Stimulated activated CD8-positive, alpha-beta memory T cell treated with anti-CD3 and anti-CD28 coated beads, Interleukin-15, amount 100 ng/mL, for 24 hours (primary cell): ENCODE measurements at places on chromosomes 2 and 18.

DNA sequence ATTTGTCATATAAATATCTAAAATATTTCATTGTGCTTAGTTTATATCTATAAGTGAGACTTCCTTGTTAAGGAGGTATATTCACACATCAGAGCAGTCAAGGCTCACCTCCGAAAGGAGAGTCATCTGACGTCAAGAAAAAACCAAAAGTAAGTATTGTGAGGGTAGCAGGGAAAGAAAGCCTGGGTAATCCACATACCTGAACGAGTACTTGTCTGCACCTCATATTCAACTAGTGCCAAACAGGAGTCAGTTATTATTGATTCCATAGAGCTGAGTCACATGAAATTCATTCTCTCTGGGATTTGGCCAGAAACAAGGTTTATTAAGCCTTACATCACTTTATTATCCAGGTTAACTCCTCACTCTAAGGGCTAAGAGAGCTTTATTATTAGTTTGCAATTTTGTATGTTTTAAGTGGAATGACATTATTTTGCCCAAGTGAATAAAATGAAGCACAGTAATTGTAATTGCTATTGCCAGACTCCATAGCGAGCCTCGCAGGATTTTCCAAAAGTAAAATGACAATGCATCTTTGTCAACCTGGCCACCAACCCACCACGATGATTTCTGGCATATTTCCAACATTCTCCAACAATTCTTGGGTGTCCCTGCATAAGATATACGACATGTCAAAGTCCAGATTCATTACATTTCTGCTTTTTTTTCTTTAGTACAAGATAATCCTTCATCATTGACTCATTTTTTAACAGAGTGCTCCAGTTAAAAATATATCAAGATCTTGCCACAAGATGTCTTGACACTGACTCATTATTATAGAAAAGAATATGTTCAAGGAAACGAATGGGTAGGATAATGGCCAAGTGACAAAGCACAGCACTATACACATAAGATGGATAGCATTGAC lies 1210.4 kb upstream of the ACVR2A start:
- DNase-seq: no peak

GRCh38 chr2:138029276-138029675 lies 65.0 kb downstream of the HNMT start:
- no peak for DNase-seq

DNA sequence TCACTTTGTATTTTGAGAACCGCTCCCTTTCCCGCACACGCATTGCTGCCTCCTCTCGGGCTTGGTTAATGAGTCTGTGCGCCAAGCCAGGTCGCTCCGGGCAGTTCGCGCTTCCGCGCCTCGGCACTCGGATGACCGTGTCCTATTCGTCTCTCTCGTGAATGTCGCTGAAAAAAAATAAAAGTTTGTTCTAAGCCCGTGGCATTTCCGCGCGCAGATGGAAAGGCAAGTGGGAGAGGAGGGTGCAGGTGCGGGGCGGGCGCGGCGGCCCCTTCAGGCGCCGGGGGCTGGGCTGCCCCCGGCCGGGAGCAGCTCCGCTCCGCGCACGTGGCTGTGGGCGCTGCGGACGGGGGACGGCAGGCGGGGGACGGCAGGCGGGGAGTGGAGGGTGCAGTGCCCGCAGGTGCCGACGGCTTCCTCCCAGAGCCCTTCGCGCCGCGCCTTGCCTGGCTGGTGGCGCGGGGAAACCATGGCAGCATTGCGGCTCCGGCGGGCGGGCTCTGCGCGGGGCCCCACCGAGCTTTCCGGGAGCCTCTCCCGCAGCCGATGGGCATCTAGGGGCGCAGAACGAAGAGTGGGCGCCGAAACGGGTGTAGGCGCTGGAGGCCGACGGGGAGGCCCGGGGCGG lies 159.6 kb upstream of the SIX2 start:
- DNase-seq: no peak

GRCh38 chr2:138321458-138321857 lies 180.1 kb upstream of the SPOPL start:
- no peak for DNase-seq

- DNase-seq: no peak
Observed at GRCh38 chr2:119155633-119156032, 2.9 kb downstream of the C1QL2 start.

DNA sequence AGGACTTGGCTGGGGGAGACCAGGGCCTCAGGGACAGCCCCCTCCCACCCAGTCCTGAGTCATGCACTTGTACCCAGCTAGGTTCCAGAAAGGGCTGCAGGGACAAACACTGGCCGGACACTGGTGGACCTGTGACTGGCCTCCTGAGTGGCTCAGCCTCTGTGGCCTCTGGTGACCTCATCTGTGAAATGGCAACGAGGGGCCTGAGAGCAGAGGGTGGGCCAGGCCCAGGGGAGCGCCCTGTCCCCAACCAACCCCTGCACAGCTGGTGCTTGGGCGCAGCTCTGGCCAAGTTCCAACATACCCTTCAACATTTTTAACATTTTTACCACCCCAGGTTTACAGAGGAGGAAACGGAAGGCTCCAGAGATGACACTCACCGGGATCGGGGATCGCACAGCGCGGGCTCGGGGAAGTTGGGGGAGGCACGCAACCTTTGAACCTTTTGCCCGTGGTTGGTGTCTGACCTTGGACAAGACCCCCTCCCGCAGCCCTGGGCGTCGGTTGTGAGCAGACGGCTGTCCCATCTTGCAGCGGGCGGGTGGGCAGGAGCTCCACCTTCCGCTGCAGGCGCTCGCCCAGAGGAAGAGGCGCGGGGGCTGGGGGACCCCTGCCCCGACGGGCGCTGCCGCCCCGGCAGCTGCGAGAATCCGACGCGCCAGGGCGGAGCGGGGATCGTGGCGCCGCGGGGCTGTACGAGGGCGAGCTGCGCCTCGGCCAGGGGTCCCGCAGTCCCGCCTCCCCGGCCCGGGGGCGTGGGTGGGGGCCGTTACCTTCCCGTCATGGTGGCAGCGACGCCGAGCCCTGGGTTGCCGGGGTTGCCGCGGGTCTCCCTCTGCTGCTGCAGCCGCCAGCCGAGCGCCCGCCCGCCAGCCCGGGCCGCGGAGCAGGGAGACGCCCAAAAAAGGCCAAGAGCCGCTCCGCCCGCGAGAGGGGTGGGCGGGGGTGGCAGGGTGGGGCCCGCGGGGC lies 805 bp downstream of the LIMS2 start:
- DNase-seq: no peak

- DNase-seq: no peak
Observed at GRCh38 chr2:73980566-73980965, 4.1 kb upstream of the TET3 start.

DNA sequence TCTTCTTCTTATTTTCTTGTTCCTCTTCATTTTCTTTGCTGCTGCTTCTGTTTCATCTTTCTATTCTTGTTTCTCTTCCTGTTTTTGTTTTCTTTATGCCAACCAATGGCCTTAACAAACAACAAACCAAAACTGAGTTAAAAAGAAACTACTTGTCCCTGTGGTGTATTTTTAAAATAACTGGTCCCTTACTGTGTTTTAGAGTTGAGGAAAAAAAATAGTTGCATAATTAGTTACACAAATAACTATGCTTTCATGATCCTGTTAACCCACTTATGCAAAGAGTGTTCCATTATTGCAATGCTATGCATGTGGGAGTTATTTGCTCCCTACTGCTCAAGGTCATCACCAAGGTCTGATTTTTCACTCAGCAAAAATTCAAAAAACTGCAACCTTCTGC lies 39.5 kb upstream of the IMP4 start:
- no peak for DNase-seq
